ENCODE measurements at places on chromosomes 3 and 15. TPM values are rescaled to one million over a fixed set of nuclear protein-coding genes. Genes with fewer than 3 reads are reported as not detected.

GRCh38 chr3:87298111-87298718 lies 21.8 kb upstream of the POU1F1 start:
- no peaks in the 10 kb centered on the region for H3K4me1 ChIP-seq
- DNase-seq, result no peak
- no peak overlapping the region for H3K27ac ChIP-seq
- no peak overlapping the region for H3K4me3 ChIP-seq
- H3K27me3 ChIP-seq, result no peaks in the 10 kb centered on the region

GRCh38 chr3:35675206-35675605 lies 35.9 kb downstream of the ARPP21 start:
- H3K4me3 ChIP-seq, result no peak overlapping the region
- peak overlapping the region; percentile 94 for H3K27ac ChIP-seq
- DNase-seq, result no peak
- no peaks in the 10 kb centered on the region for H3K36me3 ChIP-seq
- peaks cover 69% of the 10 kb centered on the region for H3K4me1 ChIP-seq

DNA sequence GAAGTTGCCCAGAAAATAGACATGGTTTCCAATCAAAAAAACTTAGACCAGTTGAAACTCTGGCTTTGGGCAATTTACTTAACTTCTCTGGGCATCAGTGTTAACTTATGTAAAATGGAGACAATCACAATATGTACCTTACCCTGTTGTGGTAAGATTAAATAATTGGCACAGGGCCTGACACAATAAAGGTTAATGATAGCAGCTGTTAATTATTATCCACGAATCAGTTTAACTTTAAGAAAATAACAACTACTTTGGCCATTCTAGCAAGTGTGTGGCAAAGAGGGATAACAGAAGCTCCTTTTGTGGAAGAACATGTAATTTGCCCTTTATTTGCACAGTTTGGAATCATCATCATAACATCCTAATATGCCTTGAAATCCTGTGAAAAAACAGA lies 787.6 kb downstream of the FHIT start:
- no peak for DNase-seq
- no peaks in the 10 kb centered on the region for H3K27me3 ChIP-seq
- no peaks in the 10 kb centered on the region for H3K4me1 ChIP-seq
- H3K4me3 ChIP-seq, result no peak overlapping the region

DNA sequence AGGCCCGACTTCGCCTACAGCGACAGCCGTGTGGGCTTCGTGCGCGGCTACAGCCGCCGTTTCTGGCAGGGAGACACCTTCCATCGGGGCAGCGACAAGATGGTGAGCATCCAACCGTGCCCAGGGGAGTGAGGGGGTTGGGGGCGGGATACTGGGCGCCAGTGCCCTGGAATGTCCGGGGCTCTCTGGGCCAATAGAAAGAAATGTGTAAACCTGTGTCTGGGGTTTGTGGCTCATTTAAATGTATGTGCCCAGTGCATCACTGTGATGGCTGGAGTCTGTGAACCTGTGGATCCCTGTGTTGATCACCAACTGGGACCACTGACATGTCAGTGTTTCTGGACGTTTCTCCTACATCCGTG lies 423 bp downstream of the CHAC1 start:
- no peak for DNase-seq
- peaks cover 12% of the 10 kb centered on the region for H3K36me3 ChIP-seq
- peaks cover 61% of the 10 kb centered on the region for H3K4me1 ChIP-seq
- H3K4me3 ChIP-seq, result peak overlapping the region; percentile 89
- H3K27me3 ChIP-seq, result no peaks in the 10 kb centered on the region

TGM4 gene
- total RNA-seq, result not detected

GRK7 gene
- total RNA-seq, result 0.27 TPM

Data from gastrocnemius medialis (tissue), 4 donors.